MG63 (cell line): ENCODE measurements at places on chromosomes 16 and 17. TPM values are rescaled to one million over a fixed set of nuclear protein-coding genes. Genes with fewer than 3 reads are reported as not detected.

GRCh38 chr16:4341250-4341649 lies 9.9 kb downstream of the PAM16 start:
- DNase-seq, result no peak

- DNase-seq, result no peak
These were observed 20.3 kb downstream of the KPNB1 start for GRCh38 chr17:47670064-47670463.

Gene ASPHD1
- total RNA-seq, result 48.3 and 73.0 TPM in 2 replicates

GRCh38 chr16:51290442-51291285 lies 139.6 kb upstream of the SALL1 start:
- no peak for DNase-seq

DNA sequence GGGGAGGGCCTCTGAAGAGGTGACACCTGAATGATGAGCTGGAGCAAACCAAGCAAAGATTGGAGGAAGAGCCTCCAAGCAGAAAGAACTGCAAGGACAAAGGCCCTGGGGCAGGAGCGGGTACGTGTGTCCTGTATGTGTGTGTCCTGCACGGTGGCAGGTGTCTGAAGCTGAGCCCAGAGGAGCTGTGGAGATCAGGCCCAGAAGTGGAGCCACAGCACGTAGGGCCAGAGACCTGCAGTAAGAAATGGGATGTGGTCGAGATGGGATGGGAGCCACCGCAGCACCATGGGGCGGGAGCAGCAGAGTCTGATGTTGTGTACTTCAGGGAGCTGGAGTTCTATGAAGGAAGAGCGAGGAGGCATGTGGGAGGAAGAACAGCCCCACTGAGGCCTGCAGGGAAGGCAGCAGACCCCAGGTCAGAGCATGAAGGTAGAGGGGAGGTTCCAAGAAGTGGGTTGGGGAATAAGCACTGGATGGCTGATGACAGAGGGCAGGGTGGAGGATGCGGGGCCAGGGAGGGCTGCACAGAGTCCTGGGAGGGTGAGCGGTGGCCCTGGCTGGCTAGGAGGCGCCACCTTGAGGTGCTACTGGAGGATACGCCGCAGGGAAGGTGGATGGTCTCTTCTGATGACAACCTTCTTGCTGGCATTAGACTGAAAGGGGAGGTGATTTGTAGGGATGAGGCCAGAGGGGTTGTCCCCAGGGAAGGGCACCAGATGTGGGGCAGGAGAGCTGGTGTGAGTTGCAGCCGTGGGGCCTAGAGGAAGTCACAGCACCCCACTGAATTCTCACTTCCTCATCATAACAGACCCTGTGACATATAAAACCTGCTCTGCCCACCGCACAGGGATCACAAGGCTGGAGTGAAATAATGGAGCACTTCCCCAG lies 10.6 kb upstream of the CETP start:
- DNase-seq, result peak; percentile 73

GRCh38 chr16:26442321-26442720 lies 624.4 kb upstream of the C16orf82 start:
- no peak for DNase-seq

DNA sequence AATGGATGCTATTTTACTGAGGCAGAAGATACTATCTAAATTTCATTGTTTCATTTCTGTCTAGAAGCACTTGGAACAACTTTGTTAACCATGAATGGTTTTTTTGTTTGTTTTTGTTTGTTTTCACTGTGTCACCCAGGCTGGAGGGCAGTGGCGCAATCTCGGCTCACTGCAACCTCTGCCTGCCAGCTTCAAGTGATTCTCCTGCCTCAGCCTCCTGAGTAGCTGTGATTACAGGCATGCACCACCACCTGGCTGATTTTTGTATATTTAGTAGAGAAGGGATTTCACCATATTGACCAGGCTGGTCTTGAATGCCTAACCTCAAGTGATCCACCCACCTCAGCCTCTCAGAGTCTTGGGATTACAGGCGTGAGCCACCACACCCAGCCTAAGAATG lies 40.5 kb downstream of the ABHD15 start:
- DNase-seq, result peak; percentile 25

DNA sequence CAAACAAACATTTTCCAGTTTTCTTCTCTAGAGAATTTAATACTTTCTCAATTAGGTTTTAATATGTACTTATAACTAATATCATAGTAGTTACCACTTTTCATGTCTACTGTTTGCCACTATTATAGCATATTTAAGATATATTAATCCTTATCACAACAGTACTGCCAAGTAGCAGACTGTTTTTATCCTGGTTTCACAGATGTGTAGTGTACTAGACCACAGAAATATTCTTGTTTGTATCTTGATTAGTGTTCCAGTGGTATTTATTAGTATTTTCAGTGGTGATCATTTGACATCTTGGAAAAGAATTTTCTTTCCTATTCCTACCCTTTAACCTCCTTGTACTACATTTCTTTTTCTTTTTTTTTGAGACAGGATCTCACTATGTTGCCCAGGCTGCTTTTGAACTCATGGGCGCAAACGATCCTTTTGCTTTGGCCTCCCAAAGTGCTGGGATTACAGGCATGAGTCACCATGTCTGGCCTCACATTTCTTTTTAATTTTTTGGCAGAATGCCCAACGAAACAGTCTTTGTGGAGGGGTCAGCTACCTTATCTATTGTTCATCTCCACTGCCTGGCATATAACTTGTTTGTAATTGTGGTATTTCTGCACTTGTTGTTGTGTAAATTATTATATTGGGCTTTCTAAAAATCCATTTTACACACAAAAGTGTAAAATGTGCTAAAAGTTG lies 27.2 kb downstream of the MAP2K4 start:
- DNase-seq, result peak; percentile 22

Gene SYNRG
- 8.3 and 10.6 TPM in 2 replicates for total RNA-seq

- DNase-seq, result peak; percentile 84
These were observed 17.3 kb upstream of the EEF2K start for GRCh38 chr16:22188595-22189442.

DNA sequence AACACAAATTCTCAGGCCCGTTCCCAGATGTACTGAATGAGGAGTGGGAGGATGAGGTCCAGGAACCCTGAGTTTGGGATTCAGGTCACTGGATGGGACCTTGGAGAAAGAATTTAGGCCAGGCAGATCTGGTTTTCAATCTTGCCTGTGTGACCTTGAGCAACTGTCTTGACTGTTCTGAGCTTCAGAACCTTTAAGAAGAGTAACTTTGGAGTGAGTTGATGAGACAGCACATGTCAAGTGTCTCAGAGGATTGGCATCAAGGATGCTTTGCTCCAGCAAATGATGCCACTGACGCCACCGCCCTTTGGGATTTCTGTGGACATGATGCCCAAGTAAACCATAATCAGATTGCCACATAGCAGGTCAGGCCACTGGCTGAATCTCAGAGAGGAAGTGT lies 56.2 kb upstream of the DNAJA2 start:
- DNase-seq, result no peak

Gene NPIPA7
- total RNA-seq, result 11.1 TPM in 1 of 2 replicates, not detected in the other

Gene STXBP4
- 12.7 and 28.1 TPM in 2 replicates for total RNA-seq

GRCh38 chr17:71632328-71632727 lies 488.5 kb upstream of the SOX9 start:
- no peak for DNase-seq

Gene PRAC2
- total RNA-seq, result 5.0 TPM in 1 of 2 replicates, not detected in the other

Gene EXOC3L1
- total RNA-seq, result not detected in 2 replicates

DNA sequence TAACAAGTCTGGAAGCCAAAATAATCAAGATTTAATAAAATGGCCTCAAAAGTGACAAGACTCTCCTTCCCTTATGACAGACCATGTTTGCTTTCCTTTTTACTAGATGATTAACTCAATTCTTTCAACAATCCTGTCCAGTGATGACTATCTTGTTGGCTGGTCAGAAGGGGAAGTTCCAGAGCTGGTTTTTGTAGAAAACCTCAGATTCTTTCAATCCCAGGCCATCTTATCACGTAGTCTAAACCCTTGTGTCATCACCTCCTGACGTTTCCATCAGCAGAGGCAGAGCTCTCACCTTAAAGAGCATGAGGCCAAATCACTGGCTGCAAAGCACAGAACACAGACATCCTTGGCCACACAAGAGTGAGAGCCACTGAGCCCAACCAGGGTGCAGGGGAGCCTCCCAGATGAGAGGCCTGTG lies 125.3 kb downstream of the ANKRD11 start:
- DNase-seq, result no peak

DNA sequence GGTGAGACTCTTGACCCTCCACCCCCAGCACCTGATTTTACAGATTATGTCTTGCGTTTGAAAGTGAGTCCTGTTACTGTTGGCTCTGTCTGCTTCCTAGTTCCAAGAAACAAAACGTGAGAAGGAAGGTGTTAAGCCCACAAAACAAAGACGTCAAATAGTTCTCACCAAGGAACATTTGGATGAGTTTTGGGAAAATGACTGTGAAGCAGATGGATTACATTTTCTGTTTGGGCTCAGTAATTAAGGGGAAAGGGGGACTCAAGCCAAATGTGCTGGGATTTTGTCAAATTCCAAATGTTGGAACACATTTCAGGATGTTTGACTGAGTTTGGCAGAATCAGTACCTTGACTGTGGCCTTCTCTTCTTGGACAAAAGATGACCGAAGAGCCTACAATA lies 71.2 kb downstream of the PCTP start:
- DNase-seq, result no peak

Gene KCNJ18
- not detected in 2 replicates for total RNA-seq

Gene STH
- not detected in 2 replicates for total RNA-seq

- DNase-seq, result no peak
These were observed 82.6 kb upstream of the CNTNAP4 start for GRCh38 chr16:76194616-76195015.

Gene AOC3
- 0.10 and 0.86 TPM in 2 replicates for total RNA-seq

GRCh38 chr17:74417178-74418045 lies 14.5 kb upstream of the GPRC5C start:
- peak; percentile 78 for DNase-seq

Gene XAF1
- total RNA-seq, result 4.2 and 4.9 TPM in 2 replicates

Gene PPY
- total RNA-seq, result not detected in 2 replicates

DNA sequence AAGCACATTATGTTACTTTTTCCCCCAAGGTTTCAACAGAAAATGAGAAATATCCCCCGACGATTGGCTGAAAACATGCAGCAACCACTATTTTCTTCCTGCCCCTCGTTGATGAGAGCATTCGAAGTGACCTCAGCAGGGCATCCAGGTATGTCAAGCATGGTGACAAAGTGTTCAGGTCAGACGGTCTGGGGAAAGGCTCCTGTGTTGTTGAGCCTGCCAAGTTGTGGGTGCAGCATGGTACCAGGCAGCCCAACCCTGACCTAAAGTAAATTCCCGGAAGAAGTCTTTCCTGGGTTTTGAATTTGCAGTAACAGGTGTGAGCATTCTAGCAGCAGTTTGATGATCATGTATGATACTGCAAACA lies 51.7 kb upstream of the SEC14L1 start:
- no peak for DNase-seq

DNA sequence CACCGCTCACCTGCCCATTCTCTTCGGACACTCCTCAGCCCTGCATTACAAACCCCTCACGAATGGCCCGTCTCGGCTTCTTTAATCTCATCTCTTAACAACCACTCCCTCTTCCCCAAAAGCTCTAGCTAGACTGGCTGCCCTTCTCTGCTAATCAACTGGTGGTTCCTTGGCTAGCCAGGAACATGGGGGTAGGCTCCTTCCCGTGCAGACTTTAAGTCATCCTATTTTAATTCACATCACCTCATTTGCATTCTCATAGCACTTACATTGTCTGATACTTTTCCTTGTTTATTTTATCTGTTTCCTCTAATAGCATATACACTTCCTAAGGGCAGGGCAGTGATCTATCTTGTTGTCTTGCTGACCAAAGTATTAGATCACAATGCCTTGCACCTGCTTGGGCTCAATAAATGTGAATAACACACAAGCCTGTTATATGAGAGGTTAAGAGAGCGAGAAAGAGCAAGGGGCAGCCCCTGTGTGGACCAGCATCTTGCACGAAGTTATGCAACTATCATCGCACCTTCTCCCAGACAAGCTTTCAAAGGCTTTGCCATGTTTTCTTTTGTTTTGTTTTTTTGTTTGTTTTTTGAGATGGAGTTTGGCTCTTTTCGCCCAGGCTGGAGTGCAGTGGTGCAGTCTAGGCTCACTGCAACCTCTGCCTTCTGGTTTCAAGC lies 9.8 kb downstream of the TP53 start:
- no peak for DNase-seq

DNA sequence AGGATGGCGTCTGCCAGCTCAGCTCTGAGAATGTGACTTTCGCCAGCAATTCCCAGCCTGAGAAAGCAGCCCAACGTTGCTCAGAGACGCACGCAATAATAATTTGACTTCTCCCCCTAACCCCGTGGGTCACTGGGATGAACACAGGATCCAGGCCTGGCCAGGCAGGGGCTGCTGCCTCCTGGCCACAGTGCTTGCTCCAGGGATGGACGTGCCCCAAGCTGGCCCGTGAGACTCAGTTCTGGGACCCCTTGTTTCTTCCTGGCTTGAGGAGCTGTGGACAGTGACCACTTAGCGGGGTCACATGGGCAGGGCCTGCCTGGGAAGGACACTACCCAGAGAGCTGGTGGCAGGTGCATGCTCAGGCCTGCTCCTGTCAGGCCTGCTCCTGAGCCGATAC lies 13.5 kb upstream of the DPEP1 start:
- no peak for DNase-seq

Gene CA7
- not detected in 2 replicates for total RNA-seq

DNA sequence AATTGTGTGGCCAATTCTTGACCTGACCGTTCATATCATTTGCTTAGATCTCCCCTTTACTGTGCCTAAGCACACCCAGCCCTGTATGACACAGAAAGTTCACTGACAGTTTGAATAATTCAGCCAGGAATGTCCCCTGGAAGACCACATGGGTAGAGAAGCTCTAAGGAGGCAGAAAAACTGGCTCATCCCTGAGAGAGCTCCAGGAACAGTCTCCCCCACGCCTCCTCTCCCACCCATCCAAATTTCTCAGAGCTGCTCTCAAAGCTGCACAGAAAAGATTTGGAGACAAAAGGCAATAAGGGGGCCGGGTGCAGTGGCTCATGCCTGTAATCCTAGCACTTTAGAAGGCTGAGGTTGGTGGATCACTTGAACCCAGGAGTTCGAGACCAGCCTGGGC lies 11.2 kb downstream of the PRAC1 start:
- DNase-seq, result no peak

Gene SPEM3
- total RNA-seq, result not detected in 2 replicates

DNA sequence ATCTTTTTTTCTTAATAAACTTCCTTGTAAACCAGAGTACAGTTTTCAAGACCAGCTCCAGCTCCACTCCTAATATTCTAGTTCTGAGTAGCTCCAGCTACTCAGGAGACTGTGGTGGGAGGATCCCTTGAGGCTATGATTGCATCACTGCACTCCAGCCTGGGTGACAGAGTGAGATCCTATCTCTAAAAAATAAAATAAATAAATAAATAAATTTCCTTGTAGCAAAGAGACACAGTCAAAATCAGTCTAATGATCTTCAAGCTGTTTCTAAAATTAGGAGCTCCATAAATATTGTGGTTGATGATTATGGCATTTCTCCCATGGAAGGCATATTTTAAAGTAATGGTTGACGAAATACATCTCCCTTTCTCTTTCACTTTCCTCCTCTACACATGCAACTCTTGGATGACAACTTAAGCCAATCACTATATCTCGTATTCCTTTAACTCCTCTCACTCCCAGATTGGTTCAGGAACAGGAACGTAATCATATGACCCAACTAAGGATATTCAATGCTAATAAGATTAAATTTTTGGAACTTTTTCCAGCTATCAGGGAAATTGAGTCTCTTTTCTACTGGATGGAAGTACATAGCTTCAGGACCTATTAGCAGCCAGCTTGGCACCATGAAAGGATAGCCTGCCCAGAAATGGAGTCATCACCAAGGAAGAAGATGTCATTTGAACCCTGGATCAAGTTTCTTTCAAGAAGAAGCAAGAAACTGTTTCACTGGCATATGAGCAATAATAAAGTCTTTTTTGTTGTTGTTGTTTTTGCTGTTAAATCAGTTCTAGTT lies 42.1 kb upstream of the TAOK1 start:
- peak; percentile 47 for DNase-seq

GRCh38 chr17:30947796-30948195 lies 23.0 kb upstream of the RNF135 start:
- DNase-seq, result no peak

GRCh38 chr17:50559674-50560184 lies 786 bp upstream of the CACNA1G start:
- peak; percentile 77 for DNase-seq
